ENCODE measurements at places on chromosomes 1 and 21.

DNA sequence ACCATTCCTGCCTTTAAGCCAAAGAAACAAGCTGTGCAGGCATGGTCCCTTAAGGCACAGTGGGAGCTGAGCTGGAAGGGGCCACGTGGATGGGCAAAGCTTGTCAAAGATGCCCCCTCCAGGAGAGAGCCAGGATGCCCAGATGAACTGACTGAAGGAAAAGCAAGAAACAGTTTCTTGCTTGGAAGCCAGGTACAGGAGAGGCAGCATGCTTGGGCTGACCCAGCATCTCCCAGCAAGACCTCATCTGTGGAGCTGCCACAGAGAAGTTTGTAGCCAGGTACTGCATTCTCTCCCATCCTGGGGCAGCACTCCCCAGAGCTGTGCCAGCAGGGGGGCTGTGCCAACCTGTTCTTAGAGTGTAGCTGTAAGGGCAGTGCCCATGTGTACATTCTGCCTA, 1.3 kb upstream of the SLC50A1 start:
- no peak for DNase-seq

DNA sequence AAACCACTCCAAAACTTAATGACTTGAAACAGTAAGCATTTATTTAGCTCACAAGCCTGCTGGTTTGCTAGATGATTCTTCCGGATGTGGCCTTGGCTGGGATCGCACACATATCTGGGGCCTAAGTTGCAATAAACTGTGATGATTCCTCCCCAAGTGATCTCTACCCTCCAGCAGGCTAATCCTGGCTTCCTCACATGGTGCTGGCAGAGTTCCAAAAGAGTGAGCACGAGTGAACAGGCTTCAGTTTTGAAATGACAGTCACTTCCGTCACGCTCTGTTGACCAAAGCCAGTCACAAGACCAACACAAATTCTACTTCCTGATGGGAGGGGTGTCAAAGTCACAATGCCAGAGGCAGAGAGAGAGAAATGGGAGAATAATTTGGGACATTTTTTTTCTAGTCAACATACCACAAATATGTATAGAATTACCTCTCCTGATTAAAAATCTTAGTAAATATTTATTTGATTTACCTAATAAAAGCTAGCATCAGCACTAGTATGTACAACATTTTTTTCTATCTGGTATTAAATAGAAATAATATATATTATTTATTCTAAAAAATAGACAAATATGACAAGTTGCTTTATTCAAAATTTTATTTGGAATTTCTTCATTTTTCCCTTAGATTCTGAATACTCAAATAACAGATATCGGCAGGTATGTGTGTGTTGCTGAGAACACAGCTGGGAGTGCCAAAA, 292.7 kb downstream of the TPR start:
- no peak for DNase-seq

- no peak for DNase-seq
Observed at GRCh38 chr1:91015794-91016550, 5.9 kb downstream of the ZNF644 start.

DNA sequence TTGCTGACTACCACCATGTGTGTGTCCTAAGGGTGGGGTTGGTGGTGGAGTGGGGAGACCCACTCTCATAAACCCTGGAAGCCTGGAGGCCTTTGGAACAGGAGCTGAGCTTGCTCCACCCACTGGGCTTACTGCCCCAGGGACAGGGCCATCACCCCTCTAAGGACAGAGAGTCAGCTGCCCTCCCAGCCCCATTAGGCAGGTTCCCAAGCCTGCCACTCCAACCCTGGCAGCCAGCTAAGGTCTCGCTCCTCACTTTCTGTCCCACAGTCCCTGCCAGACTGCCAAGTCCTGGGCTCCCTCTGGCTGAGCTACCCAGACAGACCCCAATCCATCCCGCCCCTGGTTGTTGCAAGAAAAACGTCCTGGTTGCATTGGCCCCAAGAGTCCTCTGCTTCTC, 3.8 kb downstream of the NT5C1A start:
- no peak for DNase-seq

DNA sequence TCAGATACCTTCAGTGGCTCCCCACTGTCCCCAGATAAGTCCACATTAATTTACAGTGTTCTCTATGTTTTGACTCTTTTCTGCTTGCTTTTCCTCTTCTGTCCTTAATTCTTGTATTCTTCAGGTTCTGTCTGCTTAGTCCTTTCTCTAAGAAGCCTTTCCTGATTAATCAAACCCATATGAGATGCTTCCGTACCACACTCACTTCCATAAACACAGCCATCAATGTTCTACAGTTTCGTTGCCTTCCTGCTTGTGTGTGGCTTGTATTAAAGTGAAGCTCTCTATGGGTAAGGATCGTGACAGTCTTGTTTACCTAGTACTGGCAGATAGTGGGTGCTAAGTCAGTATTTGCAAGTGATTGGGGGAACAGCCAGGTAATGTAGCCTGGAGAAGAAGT, 75.9 kb downstream of the PRDM2 start:
- no peak for DNase-seq

- DNase-seq: no peak
Observed at GRCh38 chr1:156624814-156625435, 5.7 kb downstream of the HAPLN2 start.

DNA sequence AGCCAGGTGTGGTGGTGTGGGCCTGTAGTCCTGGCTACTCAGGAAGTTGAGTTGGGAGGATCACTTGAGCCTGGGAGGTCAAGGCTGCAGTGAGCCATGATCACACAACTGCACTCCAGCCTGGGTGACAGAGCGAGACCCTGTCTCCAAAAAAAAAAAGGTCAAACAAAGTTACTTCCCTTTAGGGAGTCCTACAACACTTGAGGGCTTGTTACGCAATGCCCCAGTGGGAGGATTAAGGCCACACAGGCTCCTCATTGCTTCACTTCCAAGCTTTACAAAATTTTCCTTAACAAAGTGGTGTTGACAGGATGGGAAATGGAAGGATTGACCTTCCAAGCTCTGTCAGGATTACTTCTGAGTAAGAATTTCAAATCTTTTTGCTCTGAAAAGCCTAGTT, 6.2 kb upstream of the EXTL1 start:
- no peak for DNase-seq

DNA sequence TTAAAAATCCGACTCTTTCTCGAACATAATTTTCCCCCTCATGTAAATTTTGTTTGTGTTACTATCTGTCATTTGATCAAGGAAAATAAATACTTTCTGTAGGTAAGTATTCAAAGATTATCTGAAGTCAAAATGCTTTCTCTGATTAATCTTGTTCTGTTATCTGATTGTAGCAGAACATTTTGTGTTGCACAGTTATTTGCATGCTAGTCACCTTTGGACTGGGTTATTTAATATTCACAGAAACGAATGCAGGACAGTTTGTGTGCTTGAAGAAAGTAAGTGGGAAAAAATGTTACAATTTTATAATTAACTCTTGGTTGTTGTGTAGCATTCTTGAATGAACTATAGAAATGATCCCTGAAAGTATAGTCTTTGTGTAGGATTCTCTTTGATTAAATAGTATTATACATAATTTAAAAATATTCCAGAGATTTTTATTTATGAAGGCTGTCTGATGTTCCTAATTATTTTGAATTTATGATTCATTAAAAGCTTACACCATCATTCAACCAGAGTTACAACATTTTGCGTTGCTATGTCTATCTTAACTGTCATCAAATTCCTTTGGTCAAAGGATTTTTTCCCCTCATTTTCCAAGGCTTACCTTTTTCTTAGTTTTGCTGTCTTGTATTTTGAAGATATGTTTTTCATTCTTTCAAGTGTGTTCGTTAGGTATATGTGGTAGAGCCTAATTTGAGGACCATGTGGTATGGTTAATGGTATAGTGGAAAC, 176.6 kb downstream of the GIPC2 start:
- no peak for DNase-seq

DNA sequence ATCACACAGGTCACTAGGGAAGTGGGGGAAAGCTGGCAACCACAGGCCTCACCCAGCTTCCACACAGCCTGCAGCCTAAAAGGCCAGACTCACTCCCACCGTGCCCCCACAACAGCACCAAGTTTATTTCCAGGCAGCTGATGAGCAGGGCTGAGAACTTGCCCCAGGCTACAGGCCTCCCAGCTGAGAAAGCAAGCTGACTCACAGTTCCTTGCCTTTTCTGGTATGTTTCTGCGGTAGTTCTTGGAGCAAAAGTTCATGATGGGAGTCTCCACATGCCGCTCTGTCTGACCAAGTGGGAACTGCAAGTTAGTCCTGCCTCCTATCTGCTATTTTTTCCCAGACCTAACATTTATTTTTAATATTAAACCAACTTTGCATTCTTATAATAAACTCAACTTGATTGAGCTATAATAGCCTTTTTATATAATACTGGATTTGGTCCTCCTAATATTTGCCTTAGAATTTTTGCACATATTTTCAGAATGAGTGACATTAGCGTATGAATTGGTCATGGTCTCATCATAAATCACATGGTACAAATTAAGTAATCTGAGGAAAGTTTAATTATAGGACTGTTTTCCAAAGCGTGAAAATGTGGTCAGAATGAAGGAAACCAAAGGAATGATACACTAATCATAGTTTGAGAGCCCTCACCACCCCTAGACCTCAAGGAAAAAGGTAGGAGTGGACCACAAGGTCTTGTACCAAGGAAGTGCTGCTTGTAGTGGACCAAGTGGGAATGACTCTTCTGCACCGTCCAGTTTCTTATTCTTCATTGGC, 30.7 kb downstream of the RPAP2 start:
- DNase-seq: no peak

- DNase-seq: no peak
Observed at GRCh38 chr21:35259457-35259856, 210.4 kb upstream of the RUNX1 start.
